ENCODE measurements at places on chromosomes 13 and 19. TPM values are rescaled to one million over a fixed set of nuclear protein-coding genes. Genes with fewer than 3 reads are reported as not detected.
A peak's percentile ranks its signal among the peaks of the same experiment; 100 is the strongest.

DNA sequence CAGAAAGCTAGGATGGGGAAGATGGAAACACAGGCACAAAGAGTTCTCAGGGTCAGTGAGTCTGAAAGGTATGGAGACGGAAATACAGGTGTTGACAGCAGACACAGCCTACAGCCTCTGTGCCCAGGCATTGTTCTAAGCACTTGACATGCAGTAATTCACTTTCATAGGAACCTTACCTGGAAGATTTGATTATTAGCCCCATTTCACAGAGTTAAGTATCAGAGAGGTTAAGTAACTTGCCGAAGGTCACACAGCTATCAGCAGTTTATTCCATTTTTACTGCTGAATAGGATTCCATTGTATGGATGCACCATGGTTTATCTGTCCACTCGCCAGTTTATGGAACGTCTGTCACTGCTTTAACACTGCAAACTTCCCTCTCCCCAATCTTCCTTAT lies 13.2 kb downstream of the KLK4 start:
- H3K27me3 ChIP-seq, result no peaks in the 10 kb centered on the region
- no peaks in the 10 kb centered on the region for H3K4me1 ChIP-seq
- H3K36me3 ChIP-seq, result no peaks in the 10 kb centered on the region
- H3K4me3 ChIP-seq, result no peak overlapping the region
- no peak for DNase-seq

DNA sequence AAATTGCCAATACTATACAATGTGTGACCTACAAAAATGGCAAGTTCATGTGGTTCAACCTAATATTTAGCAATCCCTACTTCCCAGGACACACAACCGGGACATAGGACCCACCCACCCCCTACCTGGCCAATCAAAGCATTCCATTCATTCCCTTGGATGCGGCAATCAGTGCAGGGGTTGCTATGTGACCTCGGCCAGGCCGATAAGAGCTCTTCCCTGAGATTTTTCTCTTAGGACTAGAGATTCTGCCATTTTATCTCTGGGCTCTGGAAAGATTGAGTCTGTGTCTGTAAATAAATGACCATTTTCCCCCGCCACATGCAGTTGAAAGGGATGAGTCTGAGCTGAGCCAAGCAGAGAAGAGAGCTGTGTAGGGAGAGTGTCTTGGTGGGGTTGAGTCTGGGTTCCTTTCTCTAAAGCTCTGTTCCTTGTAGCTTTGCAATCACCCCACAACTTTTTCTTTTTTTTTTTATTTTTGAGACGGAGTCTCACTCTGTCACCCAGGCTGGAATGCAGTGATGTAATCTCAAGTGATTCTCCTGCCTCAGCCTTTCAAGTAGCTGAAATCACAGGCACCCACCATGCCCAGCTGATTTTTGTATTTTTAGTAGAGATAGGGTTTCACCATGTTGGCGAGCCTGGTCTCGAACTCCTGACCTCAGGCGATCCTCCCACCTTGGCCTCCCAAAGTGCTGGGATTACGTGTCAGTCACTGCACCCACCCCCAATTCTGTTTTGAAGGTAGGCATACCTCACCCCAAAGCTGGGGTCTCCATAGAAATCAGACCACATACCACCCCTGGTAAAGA lies 7.4 kb downstream of the IFNL1 start:
- H3K27me3 ChIP-seq, result no peaks in the 10 kb centered on the region
- no peaks in the 10 kb centered on the region for H3K4me1 ChIP-seq
- no peak for DNase-seq
- H3K4me3 ChIP-seq, result no peak overlapping the region
- no peaks in the 10 kb centered on the region for H3K36me3 ChIP-seq

GRCh38 chr13:34410678-34411077 lies 531.4 kb upstream of the NBEA start:
- no peaks in the 10 kb centered on the region for H3K27me3 ChIP-seq
- no peaks in the 10 kb centered on the region for H3K36me3 ChIP-seq
- H3K4me3 ChIP-seq, result no peak overlapping the region
- no peaks in the 10 kb centered on the region for H3K4me1 ChIP-seq
- no peak for DNase-seq

The ONECUT3 gene
- not detected for total RNA-seq

GRCh38 chr19:4068047-4068966 lies 1.6 kb upstream of the ZBTB7A start:
- peaks cover 7% of the 10 kb centered on the region for H3K4me1 ChIP-seq
- DNase-seq, result no peak
- H3K4me3 ChIP-seq, result peak overlapping the region; percentile 91
- peak overlapping the region; percentile 52 for H3K27ac ChIP-seq

The CEACAM16 gene
- total RNA-seq, result not detected

Measured in ovary (tissue), 10 donors.